ENCODE measurements at places on chromosomes 1 and 21.
A peak's percentile ranks its signal among the peaks of the same experiment; 100 is the strongest.

GRCh38 chr1:17204546-17205440, at the start of gene PADI1:
Gene PADI1 (plus strand): TSS chr1:17205128. CDS start chr1:17205218, 90 bp downstream.
- no peak for DNase-seq

- DNase-seq = peak; percentile 14
Measured at GRCh38 chr1:54542962-54543539, 5.0 kb upstream of the ACOT11 start.

- DNase-seq = no peak
Measured at GRCh38 chr21:44712203-44713028, 1.0 kb upstream of the TSPEAR start.

DNA sequence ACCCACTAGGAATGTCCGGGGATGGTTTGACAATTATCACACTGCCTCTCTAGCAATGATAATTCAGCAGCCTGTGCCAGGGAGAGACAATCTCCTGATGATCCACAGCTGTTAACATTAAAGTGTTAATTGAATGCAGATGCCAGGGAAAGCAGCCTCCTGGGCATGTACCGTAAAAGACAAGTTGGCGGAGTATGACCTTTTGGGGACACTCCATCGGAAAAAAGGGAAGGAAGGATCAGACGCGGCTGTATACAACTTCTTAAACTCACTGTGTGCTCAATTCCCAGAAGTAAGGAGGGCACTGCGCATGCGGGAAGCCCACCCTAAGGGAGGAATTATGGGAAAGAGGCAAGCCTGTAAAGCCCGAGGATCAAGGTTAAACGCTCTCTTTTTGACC, 62.6 kb downstream of the MAP3K7CL start:
- no peak for DNase-seq

DNA sequence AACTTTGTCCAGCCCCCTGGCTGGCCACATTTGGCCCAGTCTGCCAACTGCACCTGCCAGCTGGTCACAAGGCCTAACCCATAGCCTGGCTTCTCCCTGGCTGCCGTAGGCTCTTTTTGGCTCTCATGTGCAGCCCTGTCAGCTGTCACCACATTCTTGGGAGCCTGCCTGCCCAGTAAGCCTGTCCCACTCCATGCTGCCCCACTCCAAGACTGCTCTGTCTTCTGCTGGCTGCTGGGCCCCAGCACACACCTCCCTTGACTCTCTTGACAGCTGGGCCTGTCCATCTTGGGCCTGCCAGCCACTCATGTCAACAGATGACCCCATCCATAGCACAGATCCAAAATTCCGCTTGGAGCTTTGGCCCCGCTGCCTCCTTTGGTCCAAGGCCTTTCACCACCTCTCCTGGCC, 74.3 kb upstream of the EDN2 start:
- no peak for DNase-seq
